HS-27A (cell line): ENCODE measurements at places on chromosomes 16 and 17.

GRCh38 chr17:57556320-57556719 is 188.8 kb downstream of the CCDC182 start:
- DNase-seq = no peak

- no peak for DNase-seq
These were observed 59.1 kb downstream of the TRIM37 start for GRCh38 chr17:59047616-59048015.

DNA sequence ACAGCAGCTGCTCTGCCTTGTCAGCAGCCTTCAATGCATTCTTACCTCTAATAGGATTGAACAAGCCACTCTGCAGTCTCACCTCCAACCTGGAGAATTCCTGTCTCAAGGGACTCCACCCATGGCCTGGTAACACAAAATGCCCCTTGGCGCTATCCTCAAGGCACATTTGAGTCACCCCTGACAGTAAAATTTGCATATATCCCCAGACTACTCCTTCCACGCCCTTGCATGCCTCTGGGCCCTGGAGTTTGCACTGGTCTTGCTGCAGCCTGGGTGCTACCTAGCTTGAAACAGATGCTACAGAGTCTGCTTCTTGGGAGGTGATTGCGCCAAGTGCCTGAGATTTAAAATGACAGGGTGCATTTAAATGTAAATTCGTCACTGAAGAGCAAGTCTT is 391.4 kb upstream of the MAF start:
- no peak for DNase-seq

DNA sequence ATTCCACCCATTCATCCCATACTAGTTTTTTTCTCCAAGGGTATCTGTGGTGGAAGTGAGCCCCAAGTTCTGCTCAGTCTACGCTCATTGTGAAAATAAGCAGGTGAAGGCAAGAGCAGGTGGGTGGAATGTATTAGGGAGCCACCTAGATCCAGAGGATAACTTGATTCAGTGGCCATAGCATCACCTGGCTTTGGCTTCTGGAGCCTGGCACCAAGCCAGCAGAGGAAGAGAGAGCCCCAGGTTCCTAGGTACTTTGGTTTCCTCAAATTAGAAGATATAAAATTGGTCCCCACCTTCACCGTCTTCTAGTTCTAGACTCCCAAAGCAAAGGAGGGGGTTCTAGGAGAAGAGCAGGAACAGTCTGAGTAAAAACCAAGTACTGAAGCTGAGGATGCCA is 4.1 kb downstream of the FXR2 start:
- no peak for DNase-seq

GRCh38 chr17:82794781-82795482 is 43.1 kb downstream of the TBCD start:
- no peak for DNase-seq

DNA sequence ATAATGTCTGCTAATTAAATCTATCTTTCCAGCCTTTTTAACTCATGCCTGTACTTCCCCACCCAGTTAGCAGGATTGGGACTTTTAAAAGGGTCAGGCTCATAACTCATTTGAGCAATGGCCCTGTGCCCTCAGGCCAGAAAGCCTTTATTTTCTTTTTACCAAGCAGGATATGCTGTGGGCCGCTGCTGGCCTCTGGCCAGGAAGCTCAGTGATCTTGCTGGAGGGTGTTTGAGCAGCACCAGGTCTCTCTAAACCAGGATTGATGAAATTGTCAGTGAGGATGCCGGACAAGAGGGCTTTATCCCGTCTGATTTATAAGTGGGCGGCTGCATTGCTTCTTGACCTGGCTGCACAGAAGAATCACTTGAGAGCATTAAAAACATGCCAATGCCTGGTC is 187.8 kb downstream of the RAB11FIP4 start:
- DNase-seq = no peak

GRCh38 chr16:567373-568256 is 810 bp downstream of the NHLRC4 start:
- DNase-seq = no peak

GRCh38 chr17:68294196-68294555 is 2.9 kb downstream of the ARSG start:
- DNase-seq = no peak

GRCh38 chr17:73785496-73785895 is 141.3 kb upstream of the SDK2 start:
- DNase-seq = no peak

GRCh38 chr17:39899215-39899614 is 19.2 kb downstream of the GSDMB start:
- no peak for DNase-seq

- no peak for DNase-seq
These were observed 4.8 kb downstream of the METRNL start for GRCh38 chr17:83084214-83084613.

- no peak for DNase-seq
These were observed 142.0 kb upstream of the RCVRN start for GRCh38 chr17:10046786-10047785.

- DNase-seq = no peak
These were observed 162.6 kb downstream of the SALL1 start for GRCh38 chr16:50988441-50988840.

GRCh38 chr16:85687651-85688471 is 893 bp downstream of the GINS2 start:
- DNase-seq = no peak

DNA sequence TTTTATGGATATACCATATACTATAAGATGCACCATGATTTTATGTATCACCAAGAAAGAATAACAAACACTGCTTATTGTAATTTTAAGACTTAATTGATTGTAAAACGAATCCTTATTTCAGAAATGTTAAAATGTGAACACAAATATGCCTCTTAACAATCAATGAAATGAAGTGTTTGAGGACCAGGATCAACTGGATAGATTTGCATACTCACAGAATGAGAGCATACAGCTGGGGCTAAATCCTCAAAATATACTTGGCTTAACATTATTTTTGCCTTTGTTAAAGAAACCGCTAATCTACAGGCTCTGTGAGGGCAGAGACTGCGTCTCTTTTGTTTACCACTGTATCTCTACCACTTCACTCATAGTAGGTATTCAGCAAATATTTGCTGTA is 93.6 kb downstream of the SPACA3 start:
- DNase-seq = no peak
